Endothelial cell of coronary artery (primary cell): ENCODE measurements at places on chromosomes 2 and 18. TPM values are rescaled to one million over a fixed set of nuclear protein-coding genes. Genes with fewer than 3 reads are reported as not detected.

The ICA1L gene
- total RNA-seq: 1.3 and 1.8 TPM in 2 replicates

The RSAD2 gene
- total RNA-seq: 0.19 and 0.36 TPM in 2 replicates

The HOXD11 gene
- not detected in 2 replicates for total RNA-seq

The CTNNA2 gene
- total RNA-seq: not detected in 2 replicates

The RAB27B gene
- total RNA-seq: 0.54 and 3.5 TPM in 2 replicates
